ENCODE measurements at places on chromosomes 16 and 17.

- no peaks in the 10 kb centered on the region for H3K4me1 ChIP-seq
- H3K4me3 ChIP-seq = no peak overlapping the region
- DNase-seq = no peak
- H3K27me3 ChIP-seq = no peaks in the 10 kb centered on the region
These were observed 278.1 kb downstream of the ZFHX3 start for GRCh38 chr16:72769876-72770275.

GRCh38 chr16:12295395-12295794 lies 318.9 kb downstream of the SNX29 start:
- H3K36me3 ChIP-seq = no peaks in the 10 kb centered on the region
- peak overlapping the region; percentile 52 for H3K27ac ChIP-seq

GRCh38 chr16:14036889-14037288 lies 34.2 kb upstream of the MRTFB start:
- no peak overlapping the region for H3K27ac ChIP-seq
- peaks cover 5% of the 10 kb centered on the region for H3K4me1 ChIP-seq
- H3K36me3 ChIP-seq = no peaks in the 10 kb centered on the region
- H3K27me3 ChIP-seq = no peaks in the 10 kb centered on the region

- H3K36me3 ChIP-seq = peaks cover 37% of the 10 kb centered on the region
- no peak overlapping the region for H3K27ac ChIP-seq
- peaks cover 46% of the 10 kb centered on the region for H3K4me1 ChIP-seq
- H3K4me3 ChIP-seq = no peak overlapping the region
- DNase-seq = no peak
These were observed 34.4 kb downstream of the GNA13 start for GRCh38 chr17:65022137-65022536.

GRCh38 chr17:14922411-14922810 lies 342.7 kb downstream of the PMP22 start:
- H3K27me3 ChIP-seq = no peaks in the 10 kb centered on the region
- H3K4me3 ChIP-seq = no peak overlapping the region
- H3K27ac ChIP-seq = no peak overlapping the region
- H3K4me1 ChIP-seq = peaks cover 21% of the 10 kb centered on the region
- DNase-seq = no peak

DNA sequence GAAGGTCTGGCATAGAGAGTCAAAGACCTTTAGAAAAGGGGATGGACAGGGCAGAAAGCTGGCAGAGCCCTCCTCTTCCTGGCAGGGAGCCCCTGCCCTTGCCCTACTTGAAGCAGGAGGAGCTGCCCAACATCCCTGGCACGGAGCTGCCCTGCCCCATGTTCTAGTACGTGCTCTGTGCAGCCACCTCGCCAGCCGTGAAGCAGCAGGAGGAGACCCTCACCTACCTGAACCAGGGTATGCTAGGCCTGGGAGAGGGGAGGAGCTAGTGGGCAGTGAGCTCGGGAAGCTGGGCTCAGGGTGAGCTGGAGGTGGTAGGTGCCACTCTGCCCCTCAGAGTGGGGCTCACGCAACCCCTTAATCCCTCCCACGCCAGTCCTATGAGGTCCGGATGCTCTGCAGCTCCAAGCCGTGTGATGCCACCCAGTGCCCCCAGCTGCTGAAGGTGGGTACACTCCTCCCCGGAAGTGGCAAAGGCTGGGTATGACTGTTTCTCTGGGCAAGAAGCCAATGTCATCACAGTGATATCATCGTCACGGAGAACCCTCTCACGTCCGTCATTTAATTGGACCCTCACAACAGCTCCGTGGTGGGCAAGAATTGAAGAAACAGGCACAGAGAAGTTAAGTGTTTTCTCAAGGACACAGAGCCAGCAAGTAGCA lies 12.7 kb upstream of the STAC2 start:
- no peak overlapping the region for H3K4me3 ChIP-seq
- H3K27ac ChIP-seq = no peak overlapping the region
- no peak for DNase-seq
- H3K36me3 ChIP-seq = no peaks in the 10 kb centered on the region
- peaks cover 18% of the 10 kb centered on the region for H3K27me3 ChIP-seq

DNA sequence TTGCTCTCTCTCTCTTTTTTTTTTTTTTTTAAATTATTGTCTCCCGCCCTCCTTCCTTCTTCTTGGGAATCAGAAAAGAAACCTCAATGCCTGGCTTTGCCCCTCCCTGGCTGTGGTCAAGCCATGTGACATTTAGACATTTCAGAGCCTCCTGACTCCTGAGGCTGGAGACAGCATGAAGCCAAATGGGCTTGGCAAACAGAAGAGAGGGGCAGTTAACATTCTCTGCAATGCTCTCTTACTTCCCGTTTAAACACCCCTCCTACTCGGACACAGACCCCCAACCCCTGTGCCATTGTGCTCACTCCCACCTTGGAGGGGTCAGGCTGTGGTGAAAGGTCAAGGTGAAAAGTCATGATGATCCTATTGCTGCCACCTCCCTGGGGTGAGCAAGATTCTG lies 14.7 kb upstream of the MEOX1 start:
- no peak for DNase-seq
- H3K27ac ChIP-seq = peak overlapping the region; percentile 96
- peaks cover 97% of the 10 kb centered on the region for H3K4me1 ChIP-seq

DNA sequence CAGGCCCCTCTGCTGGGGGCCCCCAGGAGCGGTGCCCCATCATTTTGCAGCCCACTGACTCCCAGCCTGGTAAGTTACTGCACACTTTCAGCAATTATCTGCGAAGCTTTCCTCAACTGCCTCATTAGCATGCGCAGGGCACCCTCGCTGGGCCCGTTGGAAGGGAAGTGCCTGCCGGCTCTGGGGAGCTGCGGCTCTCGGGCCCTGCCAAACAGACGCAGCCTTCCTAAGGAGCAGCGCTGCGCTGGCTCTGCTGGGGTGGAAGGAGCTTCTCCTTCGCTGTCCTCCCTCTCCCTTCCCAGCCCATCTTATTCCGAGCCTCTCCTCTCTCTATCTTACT lies 71.0 kb downstream of the RBBP6 start:
- DNase-seq = peak; percentile 34
- H3K27ac ChIP-seq = no peak overlapping the region
- peaks cover 19% of the 10 kb centered on the region for H3K4me1 ChIP-seq
- H3K36me3 ChIP-seq = no peaks in the 10 kb centered on the region
- H3K27me3 ChIP-seq = peaks cover 75% of the 10 kb centered on the region
